Endothelial cell (in vitro differentiated cells): ENCODE measurements at places on chromosomes 3 and 15.
A peak's percentile ranks its signal among the peaks of the same experiment; 100 is the strongest.

GRCh38 chr3:64417816-64418215 is 192.6 kb upstream of the PRICKLE2 start:
- H3K27me3 ChIP-seq, result peaks cover 3% of the 10 kb centered on the region
- peaks cover 9% of the 10 kb centered on the region for H3K4me1 ChIP-seq
- DNase-seq, result no peak
- no peaks in the 10 kb centered on the region for H3K36me3 ChIP-seq
- H3K27ac ChIP-seq, result no peak overlapping the region
- H3K4me3 ChIP-seq, result no peak overlapping the region

GRCh38 chr3:30502742-30503073 is 103.7 kb upstream of the TGFBR2 start:
- no peak overlapping the region for H3K27ac ChIP-seq
- no peaks in the 10 kb centered on the region for H3K36me3 ChIP-seq
- DNase-seq, result no peak
- no peaks in the 10 kb centered on the region for H3K4me1 ChIP-seq
- H3K4me3 ChIP-seq, result no peak overlapping the region
- no peaks in the 10 kb centered on the region for H3K27me3 ChIP-seq

GRCh38 chr15:90040618-90041017 is 39.5 kb downstream of the ZNF710 start:
- peaks cover 9% of the 10 kb centered on the region for H3K27me3 ChIP-seq
- H3K4me1 ChIP-seq, result peaks cover 82% of the 10 kb centered on the region
- H3K27ac ChIP-seq, result peak overlapping the region; percentile 82
- no peak overlapping the region for H3K4me3 ChIP-seq
- peaks cover 16% of the 10 kb centered on the region for H3K36me3 ChIP-seq

DNA sequence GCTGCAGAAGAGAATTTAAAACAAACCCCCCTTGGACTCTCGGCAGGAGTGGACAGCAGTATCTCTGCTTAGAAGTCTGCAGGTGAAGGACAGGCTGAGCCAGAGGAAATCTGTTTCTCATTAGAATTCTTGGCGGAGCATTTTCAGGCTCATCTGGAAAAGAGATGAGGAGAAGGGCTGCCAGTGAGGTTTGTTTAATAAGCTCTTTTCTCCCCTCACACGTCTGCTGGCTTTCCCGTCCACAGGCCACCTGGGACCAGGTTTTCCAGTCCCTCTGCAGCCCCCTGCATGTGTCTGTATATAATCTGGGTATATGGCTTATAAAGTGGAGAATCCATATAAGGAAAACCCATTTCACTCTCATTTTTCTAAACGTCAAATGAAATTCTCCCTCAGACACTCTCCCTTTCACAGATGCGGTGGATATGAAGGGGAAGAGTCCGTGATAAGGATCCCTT is 155.4 kb upstream of the TPM1 start:
- no peak overlapping the region for H3K4me3 ChIP-seq
- no peaks in the 10 kb centered on the region for H3K36me3 ChIP-seq
- DNase-seq, result no peak
- H3K4me1 ChIP-seq, result peaks cover 19% of the 10 kb centered on the region
- no peak overlapping the region for H3K27ac ChIP-seq

DNA sequence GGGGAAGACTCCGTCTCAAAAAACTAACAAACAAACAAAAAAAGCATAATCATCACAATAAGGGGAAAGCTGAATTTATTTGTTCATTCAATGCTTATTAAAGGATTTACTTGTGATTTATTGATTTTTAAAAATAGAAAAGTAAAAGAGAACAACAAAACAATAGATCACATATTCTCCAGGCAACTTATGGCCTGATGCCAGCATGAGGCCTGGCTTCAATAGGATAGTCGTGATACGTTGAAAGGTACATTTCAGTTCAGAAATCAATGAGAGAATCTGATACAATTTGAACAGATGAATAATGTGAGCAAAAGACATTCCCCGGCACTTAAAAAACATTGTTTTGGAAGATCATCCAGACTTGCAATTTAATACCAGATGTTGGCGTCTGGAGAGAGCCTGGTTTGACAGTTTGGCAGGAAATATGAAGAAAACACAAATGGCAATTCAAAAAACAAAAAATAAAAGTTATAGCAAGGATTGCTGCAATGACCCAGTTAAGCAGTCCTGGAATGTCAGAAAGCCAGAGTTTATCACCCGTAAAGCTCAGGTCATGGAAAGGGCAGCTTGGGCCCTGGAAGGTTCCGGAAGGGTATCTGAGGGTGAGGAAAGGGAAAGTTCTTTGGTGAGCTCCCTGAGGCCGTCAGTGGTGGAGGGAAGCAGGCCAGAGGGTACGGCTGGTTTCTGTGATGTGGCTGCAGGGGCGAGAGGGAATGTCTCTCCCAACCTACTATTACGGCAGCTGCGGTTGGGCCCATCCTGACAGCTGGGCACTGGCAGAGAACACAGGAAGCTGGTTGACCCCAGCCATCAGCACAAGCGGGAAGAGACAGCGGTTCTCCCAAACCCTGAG is 230.2 kb upstream of the HES1 start:
- peaks cover 1% of the 10 kb centered on the region for H3K27me3 ChIP-seq
- no peaks in the 10 kb centered on the region for H3K36me3 ChIP-seq
- no peak overlapping the region for H3K27ac ChIP-seq
- H3K4me1 ChIP-seq, result peaks cover 9% of the 10 kb centered on the region
- no peak overlapping the region for H3K4me3 ChIP-seq

DNA sequence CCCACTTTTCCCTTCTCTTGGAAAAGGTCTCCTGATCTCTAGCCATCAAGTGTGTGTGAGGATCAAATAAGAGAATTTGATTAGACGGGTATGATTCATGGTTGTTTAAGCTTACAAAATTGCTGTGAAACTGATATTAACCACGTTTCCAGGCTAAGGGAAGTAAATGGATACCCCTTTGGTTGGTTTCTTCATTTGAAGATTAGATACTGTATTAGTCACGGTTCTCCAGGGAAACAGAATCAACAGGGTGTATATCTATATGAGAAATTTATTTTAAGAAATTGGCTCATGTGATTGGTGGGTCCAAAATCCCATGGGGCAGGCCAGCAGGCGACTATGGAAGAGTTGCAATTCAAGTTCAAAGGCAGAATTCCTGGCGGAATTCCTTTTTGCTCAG is 112.7 kb upstream of the SELENOK start:
- H3K27me3 ChIP-seq, result peaks cover under 1% of the 10 kb centered on the region
- DNase-seq, result no peak
- no peak overlapping the region for H3K27ac ChIP-seq
- no peaks in the 10 kb centered on the region for H3K4me1 ChIP-seq
- H3K36me3 ChIP-seq, result no peaks in the 10 kb centered on the region

DNA sequence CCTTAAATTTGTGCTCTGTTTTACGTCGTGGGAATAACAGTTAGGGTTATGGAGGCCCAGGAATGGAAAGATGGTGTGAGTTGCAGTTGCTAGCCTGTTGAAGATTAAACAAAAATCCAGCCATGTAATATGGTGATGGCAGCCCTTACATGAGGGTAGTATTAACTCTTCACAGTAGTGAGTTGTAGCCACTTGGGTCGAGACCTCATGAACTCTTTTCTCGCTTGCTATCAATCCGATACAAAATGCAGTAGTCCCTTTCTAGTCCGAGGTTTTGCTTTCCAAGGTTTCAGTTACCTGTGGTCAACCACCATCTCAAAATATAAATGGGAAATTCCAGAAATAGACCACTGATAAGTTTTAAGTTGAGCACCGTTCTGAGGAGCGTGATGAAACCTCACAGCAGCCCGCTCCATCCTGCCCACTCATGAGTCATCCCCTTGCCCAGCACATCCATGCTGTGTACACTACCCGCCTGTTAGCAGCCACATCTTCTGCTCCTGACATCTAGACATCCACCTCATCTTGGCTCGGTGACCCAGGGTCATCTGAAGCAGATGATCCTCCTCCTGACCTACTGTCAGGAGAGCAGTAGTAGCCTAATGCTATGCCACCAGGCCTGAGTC is 177.9 kb downstream of the CDIN1 start:
- H3K27ac ChIP-seq, result no peak overlapping the region
- DNase-seq, result no peak
- no peaks in the 10 kb centered on the region for H3K27me3 ChIP-seq
- peaks cover 6% of the 10 kb centered on the region for H3K4me1 ChIP-seq

GRCh38 chr3:7820969-7821368 is 680.7 kb upstream of the LMCD1 start:
- no peaks in the 10 kb centered on the region for H3K27me3 ChIP-seq
- no peaks in the 10 kb centered on the region for H3K4me1 ChIP-seq
- peaks cover 9% of the 10 kb centered on the region for H3K36me3 ChIP-seq
- no peak for DNase-seq
- no peak overlapping the region for H3K27ac ChIP-seq

- H3K36me3 ChIP-seq, result no peaks in the 10 kb centered on the region
- no peak overlapping the region for H3K4me3 ChIP-seq
- no peak overlapping the region for H3K27ac ChIP-seq
- DNase-seq, result no peak
- no peaks in the 10 kb centered on the region for H3K27me3 ChIP-seq
These were observed 226.7 kb downstream of the THSD4 start for GRCh38 chr15:71341811-71342550.

DNA sequence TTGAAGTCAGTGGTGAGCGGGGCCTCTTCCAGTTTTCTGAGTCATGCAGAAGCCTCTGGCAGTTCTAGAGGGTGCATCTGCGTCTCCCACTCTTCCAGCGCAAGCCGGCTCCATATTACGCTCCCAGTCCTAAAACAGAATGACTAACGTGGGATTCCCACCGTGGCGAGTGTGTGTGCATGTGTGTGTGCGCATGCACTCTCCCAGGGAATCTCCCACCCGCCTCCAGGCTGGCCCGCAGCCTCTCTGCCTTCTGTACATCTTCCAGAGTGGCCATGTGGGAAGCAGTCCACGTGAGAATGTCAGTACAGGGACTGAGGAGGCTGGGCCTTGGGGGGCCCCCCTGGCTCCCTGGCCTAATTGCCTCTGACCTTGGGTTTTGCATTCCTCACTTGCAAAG is 87.7 kb downstream of the LSM3 start:
- peaks cover 4% of the 10 kb centered on the region for H3K27me3 ChIP-seq
- no peak overlapping the region for H3K27ac ChIP-seq
- H3K4me3 ChIP-seq, result no peak overlapping the region
- H3K4me1 ChIP-seq, result no peaks in the 10 kb centered on the region

GRCh38 chr15:25774871-25775270 is 88.3 kb downstream of the ATP10A start:
- no peak overlapping the region for H3K4me3 ChIP-seq
- H3K36me3 ChIP-seq, result no peaks in the 10 kb centered on the region
- peaks cover 10% of the 10 kb centered on the region for H3K27me3 ChIP-seq
- H3K27ac ChIP-seq, result no peak overlapping the region

DNA sequence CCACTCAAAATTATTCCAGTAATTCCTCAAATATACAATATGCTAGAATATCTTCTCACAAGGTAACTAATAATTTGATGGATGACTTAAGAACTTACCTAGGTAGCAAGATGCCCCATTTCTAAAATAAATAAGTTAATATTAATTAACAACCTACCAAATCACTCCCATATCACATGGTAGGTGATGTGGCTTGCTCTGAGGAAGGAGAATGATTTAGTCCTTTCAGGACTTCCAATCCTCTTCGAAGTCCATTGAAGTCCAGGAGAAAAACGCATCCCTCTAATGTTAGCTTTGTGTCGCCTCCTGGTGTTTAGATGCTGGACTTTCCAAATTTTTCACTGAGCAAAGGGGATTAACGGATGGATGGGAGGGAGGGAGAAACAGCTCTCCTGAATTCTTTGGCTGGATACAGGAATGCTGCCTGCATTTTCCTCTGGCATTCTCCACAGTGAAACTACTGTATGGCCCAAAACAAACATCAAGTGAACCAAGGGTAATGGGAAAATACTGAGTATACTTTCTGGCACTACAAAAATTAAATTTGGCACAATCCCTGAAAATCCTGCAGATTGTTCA is 58.6 kb downstream of the PRICKLE2 start:
- H3K4me3 ChIP-seq, result no peak overlapping the region
- no peaks in the 10 kb centered on the region for H3K36me3 ChIP-seq
- H3K27me3 ChIP-seq, result peaks cover 1% of the 10 kb centered on the region
- peak; percentile 38 for DNase-seq

GRCh38 chr3:108462899-108463298 is 47.5 kb downstream of the MYH15 start:
- H3K36me3 ChIP-seq, result no peaks in the 10 kb centered on the region
- no peak overlapping the region for H3K27ac ChIP-seq
- peaks cover 5% of the 10 kb centered on the region for H3K4me1 ChIP-seq
- DNase-seq, result no peak
- no peaks in the 10 kb centered on the region for H3K27me3 ChIP-seq
- H3K4me3 ChIP-seq, result no peak overlapping the region

DNA sequence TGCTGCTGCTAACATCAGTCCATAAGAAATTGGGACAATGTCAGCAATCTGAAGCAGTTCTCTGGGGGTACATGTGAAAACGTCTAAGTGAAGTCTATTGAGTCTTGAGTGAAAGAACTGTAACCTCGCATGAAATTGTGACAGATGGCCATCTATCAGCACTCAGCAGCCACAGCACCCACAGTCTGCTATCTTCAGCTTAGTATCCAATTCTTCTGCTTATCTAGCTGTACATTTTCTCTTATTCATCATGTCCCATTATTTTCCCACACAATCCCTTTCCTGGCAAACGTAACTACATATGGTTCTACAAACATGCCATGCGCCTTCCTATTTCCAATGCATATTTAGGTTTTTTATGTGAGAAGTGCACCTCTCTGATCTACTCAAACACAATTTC is 629.7 kb downstream of the NTRK3 start:
- no peaks in the 10 kb centered on the region for H3K4me1 ChIP-seq
- H3K36me3 ChIP-seq, result no peaks in the 10 kb centered on the region
- H3K27ac ChIP-seq, result no peak overlapping the region
- no peak for DNase-seq

- H3K4me1 ChIP-seq, result peaks cover 8% of the 10 kb centered on the region
- H3K27me3 ChIP-seq, result peaks cover 2% of the 10 kb centered on the region
- H3K4me3 ChIP-seq, result no peak overlapping the region
- H3K27ac ChIP-seq, result no peak overlapping the region
These were observed 5.4 kb upstream of the HEG1 start for GRCh38 chr3:125061170-125061569.

- H3K4me1 ChIP-seq, result peaks cover 3% of the 10 kb centered on the region
- H3K27me3 ChIP-seq, result no peaks in the 10 kb centered on the region
- H3K36me3 ChIP-seq, result no peaks in the 10 kb centered on the region
- no peak overlapping the region for H3K27ac ChIP-seq
These were observed 98.5 kb upstream of the TSC22D2 start for GRCh38 chr3:150309557-150309956.

GRCh38 chr3:160641665-160642309 is 35.2 kb upstream of the ARL14 start:
- H3K36me3 ChIP-seq, result no peaks in the 10 kb centered on the region
- DNase-seq, result no peak
- H3K27ac ChIP-seq, result peak overlapping the region; percentile 9
- peaks cover 14% of the 10 kb centered on the region for H3K4me1 ChIP-seq

GRCh38 chr3:196218155-196218712 is 1.9 kb downstream of the SLC51A start:
- H3K27ac ChIP-seq, result no peak overlapping the region
- no peak for DNase-seq
- peaks cover 11% of the 10 kb centered on the region for H3K27me3 ChIP-seq
- no peaks in the 10 kb centered on the region for H3K4me1 ChIP-seq
